ENCODE measurements at places on chromosomes 16 and 17.

DNA sequence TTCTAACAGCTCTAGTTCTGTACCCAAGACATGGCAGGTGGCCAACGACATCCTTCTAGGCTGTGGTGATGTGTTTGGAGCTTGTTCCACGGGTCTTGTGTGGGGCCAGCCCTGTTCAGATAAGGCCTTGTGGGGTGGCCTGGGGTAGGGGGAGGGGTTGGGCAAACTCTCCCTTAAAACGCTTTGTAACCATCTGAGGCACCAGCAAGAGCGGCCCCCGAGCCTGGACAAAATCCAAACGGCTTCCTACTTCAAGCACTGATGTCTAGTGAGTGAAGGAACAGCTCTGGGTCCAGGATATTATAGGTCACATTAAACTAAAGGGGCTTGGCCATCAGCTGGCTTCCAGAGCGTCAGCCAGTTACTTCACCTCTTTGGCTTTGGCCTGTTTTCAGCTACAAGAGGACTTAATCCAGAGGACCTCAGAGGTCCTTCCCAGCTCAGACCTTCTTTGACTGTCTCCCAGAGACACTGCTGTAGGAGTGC, 11.9 kb downstream of the SERPINF1 start:
- DNase-seq: no peak

GRCh38 chr16:17944345-17944744, 392.2 kb downstream of the NPIPA8 start:
- DNase-seq: no peak

- DNase-seq: no peak
Observed at GRCh38 chr17:60229188-60229802, 79.5 kb downstream of the CA4 start.

DNA sequence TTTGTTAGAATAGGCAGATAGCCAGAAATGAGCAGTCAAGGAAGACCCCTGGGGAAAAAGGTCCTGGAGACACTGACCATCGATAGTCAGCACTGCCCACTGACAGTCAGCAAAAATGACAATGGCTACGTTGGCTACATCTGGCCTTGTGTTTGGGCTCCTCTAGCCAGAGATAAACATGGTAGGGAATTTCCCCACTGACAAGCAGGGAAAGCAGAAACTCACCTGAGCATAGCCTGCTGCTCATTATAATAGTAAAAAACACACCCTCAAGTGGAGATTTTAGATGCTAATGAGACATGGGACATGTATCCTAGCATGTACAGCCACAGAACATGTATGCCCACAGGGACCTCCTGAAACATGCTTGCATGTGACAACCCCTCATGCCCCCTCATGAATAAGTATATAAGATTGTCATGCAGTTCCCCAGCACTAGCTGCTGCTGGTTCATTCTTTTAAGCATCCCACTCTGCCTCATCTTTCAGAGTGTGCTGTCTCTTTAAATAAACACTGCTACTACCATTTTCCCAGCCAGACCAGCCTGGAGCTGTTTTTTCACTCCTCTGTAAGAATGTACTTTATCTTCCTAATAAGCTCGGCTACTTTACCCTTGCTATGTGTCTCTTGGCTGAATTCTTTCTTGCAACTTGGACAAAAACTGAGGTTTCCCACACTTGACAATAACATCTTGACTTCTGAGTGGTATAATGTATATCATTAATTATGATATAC, 550.1 kb upstream of the CDH8 start:
- DNase-seq: no peak

GRCh38 chr16:28494121-28494851, at the start of gene APOBR:
TSS of gene APOBR (plus strand) at chr16:28494643. CDS start at chr16:28494682, 39 bp downstream.
- DNase-seq: peak; percentile 79

- DNase-seq: no peak
Observed at GRCh38 chr16:3792472-3793012, 75.2 kb upstream of the TRAP1 start.

DNA sequence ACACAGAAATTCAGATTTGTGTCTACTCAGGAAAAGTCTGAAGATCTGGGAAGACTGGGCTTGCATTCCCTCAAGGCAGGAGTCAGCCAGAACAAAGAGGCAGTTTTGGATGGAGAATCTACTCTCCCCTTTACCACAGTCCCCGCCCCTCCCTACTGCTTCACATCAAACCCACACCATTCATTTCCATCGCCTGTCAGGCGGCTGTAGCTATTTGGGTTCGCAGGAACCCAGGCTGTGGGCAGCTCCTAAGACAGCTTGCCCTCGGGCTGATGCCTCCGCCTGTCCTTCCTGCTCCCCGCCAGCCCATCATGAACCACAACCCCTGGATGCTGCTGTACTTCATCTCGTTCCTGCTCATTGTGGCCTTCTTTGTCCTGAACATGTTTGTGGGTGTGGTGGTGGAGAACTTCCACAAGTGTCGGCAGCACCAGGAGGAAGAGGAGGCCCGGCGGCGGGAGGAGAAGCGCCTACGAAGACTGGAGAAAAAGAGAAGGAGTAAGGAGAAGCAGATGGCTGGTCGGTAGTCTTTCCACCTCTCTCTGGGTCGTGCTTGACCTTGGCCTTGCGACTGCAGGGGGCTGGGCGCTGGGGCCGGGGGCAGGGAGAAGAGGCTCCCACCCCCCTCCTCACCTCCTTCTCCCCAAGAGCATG, 27.0 kb upstream of the ABCC3 start:
- no peak for DNase-seq

- no peak for DNase-seq
Observed at GRCh38 chr16:11561454-11561805, 25.3 kb downstream of the LITAF start.

DNA sequence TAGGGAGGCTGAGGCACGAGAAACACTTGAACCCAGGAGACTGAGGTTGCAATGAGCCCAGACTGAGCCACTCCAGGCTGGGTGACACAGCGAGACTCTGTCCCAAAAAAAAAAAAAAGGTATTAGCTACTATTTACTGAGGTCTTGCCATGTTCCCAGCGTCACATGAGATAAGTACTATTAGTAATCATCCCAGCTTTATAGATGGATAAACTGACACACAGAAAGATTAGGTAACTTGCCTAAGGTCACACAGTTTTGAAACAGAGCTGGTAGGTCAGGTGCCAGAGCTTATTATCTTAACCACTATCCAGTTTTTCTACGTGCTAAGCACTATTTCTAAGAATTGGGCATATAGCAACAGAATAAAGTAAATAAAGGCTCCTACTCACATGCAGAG, 51.6 kb downstream of the TEX14 start:
- no peak for DNase-seq

DNA sequence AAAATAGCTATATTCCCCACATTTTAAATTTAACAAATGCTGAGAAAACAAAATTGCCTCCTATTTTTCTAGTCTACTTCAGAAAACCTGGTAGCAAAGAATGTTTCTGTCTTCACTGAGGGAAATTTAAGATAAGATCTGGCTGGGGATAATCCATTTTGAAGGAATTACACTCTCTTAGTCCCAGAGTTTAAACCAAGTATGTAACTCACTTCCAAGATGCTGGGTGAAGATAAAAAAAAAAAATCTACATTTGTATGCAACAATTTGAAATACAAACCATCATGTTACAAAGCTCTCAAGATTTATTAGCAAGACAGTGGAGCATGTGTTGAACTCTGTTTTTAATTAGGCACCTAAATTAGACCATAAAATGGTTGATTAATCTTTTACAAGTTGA, 5.7 kb downstream of the HS3ST3B1 start:
- no peak for DNase-seq

- DNase-seq: no peak
Observed at GRCh38 chr17:82005701-82006348, 16.9 kb downstream of the CENPX start.

GRCh38 chr16:29712809-29713208, 33.0 kb downstream of the C16orf54 start:
- DNase-seq: no peak

- no peak for DNase-seq
Observed at GRCh38 chr16:11556945-11557720, 29.6 kb downstream of the LITAF start.

GRCh38 chr17:72254808-72255449, 134.1 kb downstream of the SOX9 start:
- no peak for DNase-seq

DNA sequence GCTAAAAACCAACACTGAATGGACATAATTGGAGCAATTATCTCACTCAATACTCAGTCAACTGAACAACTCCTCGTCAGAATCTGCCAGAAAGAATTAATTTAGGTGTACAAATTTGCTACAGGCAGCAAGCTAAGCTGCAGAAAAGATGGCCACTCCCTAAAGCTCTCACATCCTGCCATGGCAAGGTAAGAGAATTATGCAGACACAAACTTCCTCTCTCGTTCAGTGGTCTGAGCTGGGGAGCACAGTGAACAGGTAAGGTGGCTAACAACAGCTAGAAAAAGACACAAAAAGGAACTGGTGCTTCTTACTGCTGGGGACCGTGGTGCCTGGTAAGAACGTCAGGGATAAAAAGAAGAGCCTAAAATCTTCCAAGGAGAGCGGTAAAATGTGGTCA, 74.9 kb upstream of the BCAR1 start:
- no peak for DNase-seq

DNA sequence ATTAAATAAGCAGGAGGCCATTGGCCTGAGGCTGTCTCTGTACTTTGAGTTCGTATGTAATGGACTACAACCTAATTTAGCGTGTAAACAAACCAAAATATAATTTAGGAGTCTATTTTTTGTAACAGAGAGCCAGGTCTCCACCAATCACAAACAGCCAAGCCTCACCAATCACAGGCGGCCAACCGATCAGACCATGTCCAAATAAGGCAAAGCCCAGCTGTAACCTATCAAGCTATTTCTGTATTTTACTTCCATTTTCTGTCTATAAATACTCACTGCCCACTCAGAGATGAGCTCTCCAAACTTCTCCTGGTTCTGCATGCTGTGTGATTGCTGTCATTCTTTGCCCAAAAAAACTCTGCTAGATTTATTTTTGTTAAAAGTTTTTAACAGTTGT, 322.7 kb downstream of the NPIPA8 start:
- no peak for DNase-seq

- DNase-seq: peak; percentile 81
Observed at GRCh38 chr17:68291836-68292688, 767 bp downstream of the ARSG start.

DNA sequence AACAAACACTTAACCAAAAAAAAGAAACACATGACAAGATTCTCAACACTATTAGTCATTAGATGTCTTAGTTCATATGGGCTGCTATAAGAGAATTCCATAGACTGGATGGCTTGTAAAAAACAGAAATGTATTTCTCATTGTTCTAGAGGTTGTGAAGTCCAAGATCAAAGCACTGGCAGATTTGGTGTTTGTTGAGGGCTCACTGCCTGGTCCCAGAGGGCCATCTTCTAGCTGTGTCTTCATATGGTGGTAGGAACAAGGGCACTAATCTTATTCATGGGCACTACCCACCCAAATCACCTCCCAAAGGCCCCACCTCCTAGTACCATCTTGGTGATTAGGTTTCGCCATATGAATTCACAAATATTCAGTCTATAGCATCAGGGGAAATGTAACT, 162.5 kb upstream of the SDK2 start:
- DNase-seq: no peak

All from stimulated activated CD4-positive, alpha-beta T cell treated with anti-CD3 and anti-CD28 coated beads, Interleukin-4, amount 100 ng/mL, for 48 hours (primary cell).